ENCODE measurements at places on chromosomes 6 and 20.
A peak's percentile ranks its signal among the peaks of the same experiment; 100 is the strongest.

DNA sequence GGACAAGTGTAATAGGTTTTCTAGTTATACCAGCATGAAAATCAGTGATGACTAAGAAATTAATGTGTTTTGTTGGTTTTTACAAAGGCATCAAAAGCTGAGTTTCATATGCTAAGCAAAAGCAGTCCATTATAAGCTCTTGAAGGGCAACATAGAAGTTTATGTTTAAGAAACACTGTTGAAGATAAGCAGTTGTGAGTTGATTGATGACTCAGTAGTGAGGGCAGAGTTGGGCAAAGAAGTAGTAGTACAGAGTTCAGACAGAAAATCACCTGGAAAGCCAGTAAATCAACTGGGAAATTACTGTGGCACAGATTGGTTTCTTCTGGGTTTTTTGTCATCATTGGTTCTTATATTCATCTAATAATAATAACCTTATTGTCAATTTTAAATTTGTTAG is 78.0 kb upstream of the SMIM8 start:
- DNase-seq = no peak

- DNase-seq = no peak
These were observed 7.6 kb downstream of the CD24 start for GRCh38 chr6:106966671-106967640.

DNA sequence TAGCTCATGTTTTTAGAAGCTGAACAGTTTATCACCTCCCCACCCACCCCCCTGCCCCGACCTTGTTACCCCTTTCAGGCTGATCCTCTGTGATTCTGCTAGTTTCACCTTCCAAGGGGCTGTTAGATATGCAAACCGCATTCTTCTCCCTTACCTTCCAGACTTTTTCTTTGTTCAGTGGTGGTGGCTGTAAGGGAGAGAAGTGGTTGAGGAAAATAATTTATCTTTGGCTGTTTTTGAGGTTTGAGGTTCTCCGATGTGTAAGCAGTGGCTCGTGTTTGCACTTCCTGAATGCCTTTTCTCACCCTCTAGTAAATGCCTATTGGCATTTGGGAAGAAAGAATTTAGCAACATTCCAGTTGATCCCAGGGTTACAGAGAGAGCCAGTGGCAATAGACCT is 69.4 kb upstream of the KCNG1 start:
- DNase-seq = peak; percentile 23

- DNase-seq = no peak
These were observed 213.5 kb downstream of the MOXD1 start for GRCh38 chr6:132187816-132188215.

- DNase-seq = no peak
These were observed 454 bp downstream of the L3MBTL3 start for GRCh38 chr6:130018744-130019325.

GRCh38 chr6:92362404-92362803 is 1057.0 kb downstream of the EPHA7 start:
- no peak for DNase-seq

GRCh38 chr20:38986663-38987062 is 24.5 kb downstream of the DHX35 start:
- DNase-seq = no peak

DNA sequence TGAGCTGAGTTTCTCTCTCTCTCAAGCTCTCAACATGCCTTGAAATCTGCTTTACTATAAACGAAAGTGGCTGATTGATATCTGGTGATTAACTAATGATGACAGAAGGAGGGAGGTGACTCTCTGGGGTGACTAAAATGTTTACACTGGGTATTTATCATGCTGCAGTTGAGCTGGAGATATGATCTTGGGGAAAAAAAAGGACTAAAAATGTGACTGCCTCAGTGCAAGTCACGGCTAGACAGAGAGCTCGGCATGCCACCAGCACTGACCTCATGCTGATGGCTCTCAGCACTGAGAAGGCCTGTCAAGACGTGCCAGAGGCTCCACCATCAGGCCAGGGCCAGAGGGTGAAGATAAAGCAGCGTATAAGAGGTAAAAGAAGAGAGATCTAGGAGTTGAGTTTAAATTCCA is 103.1 kb upstream of the SPACA1 start:
- no peak for DNase-seq

- no peak for DNase-seq
These were observed 288.0 kb downstream of the TSHZ2 start for GRCh38 chr20:53260168-53260567.

DNA sequence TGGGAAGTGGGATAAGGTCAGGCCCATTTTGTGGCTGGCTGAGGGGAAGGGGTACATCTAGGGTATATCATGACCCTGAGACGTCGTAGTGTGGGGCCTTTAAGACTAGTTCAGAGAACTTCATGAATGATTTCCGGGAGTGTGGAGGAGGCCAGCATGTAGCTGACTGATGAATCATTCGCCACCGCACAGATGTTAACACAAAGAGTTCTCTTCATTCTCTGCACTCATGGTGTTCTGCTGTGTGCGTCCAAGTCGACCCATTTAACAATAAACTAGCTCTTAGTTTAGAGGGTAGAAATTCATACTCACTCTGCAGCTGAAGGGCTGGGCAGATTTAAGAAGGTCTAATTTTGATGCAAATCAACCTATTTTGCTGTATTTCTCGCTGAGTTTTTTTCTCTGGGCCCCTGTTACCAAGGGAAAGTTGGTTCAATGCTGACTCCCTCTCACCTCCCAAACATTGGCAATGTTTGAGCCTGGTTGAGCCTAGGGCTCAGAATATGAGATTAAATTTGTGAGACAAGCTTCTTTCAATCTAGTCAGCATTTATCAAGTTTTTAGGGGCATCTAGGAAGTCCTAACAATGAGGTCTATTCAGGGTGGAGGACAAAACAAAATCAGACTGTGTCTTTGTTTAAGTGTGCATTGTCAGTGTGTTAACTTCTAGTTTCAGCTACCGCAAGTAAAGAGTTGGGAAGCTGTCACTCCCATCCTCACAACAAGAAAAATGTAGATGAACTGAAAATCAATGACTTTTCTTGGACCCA is 106.8 kb upstream of the CBLN4 start:
- no peak for DNase-seq

- DNase-seq = no peak
These were observed 31.5 kb upstream of the PAQR8 start for GRCh38 chr6:52330470-52330869.

- no peak for DNase-seq
These were observed 689.4 kb upstream of the MAP3K7 start for GRCh38 chr6:91276315-91276714.

All from fibroblast of skin of left biceps (primary cell).